Activated effector memory CD4-positive, alpha-beta T cell treated with Interleukin-2 at 50 U/mL for 16 hours (primary cell): ENCODE measurements at places on chromosomes 12 and 14.

GRCh38 chr14:67539116-67539515 lies 6.0 kb downstream of the PLEKHH1 start:
- no peak for DNase-seq

DNA sequence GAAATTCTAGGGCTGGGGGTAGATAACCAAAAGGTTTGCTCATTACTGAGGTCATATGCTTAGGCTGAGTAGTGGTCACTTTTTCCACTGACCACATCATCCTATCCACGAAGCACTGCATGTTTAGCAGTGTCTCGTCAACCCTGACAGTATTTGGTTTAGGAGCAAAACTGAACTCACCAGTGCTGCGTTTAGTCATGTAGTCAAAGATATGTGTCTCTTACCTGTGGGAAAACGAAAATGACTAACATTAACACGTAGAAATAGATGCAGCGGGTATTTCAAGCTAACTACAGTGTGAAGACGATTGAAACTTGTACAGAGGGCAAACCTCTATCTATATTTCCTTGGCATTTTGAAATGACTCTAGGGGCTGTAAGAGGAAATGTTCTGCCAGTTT lies 34.6 kb downstream of the MTHFD1 start:
- DNase-seq = no peak

GRCh38 chr14:35678403-35679028 lies 130.6 kb downstream of the RALGAPA1 start:
- no peak for DNase-seq

GRCh38 chr12:48005001-48005749 lies 899 bp upstream of the COL2A1 start:
- DNase-seq = no peak

DNA sequence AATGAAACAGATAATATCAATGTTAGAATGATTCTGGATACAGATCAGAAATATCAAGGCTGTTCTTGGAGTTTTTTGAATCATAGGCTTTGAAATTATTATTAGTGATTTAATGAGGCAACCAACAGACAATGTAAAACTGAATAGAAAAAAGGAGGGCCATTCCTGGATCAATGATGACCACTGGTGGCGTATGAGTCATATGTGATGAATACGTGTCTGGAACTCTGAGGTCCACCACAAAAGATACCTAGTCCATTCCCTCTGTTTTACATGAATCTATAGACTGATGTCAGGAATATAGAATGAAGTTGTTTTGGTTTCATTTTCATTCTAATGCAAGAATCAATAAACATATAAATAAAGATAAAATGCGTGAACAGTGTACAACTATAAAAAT lies 78.3 kb upstream of the RTL1 start:
- DNase-seq = no peak

DNA sequence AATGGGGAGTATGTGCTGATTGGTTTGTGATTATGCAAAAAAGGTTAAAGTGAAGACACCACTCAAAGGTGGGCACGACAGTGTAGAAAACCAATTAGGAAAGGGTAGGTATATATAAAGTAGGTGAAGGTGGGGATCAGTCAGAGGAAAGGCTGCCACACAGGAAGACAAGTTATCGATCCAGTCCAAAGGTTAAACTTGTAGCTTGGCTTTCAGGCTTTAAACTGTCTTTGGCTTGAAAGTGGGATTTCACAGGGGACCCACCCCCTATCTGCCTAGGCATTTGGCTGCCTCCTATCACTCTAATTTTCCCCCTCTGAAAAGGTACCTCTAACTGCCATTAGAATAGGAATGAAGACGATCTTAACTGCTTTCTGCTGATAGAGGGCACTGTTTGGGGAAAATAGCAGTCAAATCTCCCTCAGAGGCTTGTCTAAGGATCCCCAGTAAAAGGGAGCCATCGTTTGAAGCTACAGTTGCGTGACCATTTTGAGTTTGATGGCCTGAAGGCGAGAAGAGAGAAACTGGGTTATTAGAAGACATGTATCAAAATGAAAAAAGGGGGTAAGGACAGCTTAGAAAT lies 250.2 kb downstream of the GPHN start:
- no peak for DNase-seq

DNA sequence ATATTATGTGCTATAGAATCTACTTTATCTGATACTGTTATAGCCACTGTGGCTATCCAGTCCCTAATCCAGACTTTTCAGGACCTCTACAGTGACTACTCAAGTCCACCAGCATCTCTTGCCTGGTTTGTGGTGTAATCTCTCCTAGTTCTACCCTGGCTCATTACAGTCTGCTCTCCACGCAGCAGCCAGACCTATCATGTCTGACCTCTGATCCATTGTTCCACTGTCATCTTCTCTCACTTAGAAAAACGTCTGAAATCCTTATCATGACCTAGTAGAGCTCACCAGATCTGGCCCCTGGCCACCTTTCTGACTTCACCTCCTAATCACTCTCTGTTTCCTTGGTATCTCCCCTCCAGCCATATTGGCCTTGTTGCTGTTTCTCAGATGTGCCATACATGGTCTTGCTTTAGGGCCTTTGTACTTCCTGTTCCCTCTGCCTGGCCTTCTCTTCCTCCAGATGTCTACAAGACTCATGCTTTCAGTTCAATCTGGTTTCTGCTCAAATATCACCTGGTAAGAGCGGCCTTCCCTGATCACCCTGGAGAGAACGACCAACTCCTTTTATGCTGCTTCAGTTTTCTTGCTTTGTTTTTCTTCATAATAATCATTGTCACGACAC lies 475.5 kb downstream of the AACS start:
- no peak for DNase-seq

- no peak for DNase-seq
Measured at GRCh38 chr14:93998871-93999403, 1.8 kb downstream of the CCDC197 start.

GRCh38 chr12:54135621-54136350 lies 53.0 kb downstream of the SMUG1 start:
- DNase-seq = no peak

- no peak for DNase-seq
Measured at GRCh38 chr12:49057888-49058287, 2.7 kb downstream of the KMT2D start.
